Glutamatergic neuron (in vitro differentiated cells): ENCODE measurements at places on chromosomes 3 and 15.
A peak's percentile ranks its signal among the peaks of the same experiment; 100 is the strongest.

DNA sequence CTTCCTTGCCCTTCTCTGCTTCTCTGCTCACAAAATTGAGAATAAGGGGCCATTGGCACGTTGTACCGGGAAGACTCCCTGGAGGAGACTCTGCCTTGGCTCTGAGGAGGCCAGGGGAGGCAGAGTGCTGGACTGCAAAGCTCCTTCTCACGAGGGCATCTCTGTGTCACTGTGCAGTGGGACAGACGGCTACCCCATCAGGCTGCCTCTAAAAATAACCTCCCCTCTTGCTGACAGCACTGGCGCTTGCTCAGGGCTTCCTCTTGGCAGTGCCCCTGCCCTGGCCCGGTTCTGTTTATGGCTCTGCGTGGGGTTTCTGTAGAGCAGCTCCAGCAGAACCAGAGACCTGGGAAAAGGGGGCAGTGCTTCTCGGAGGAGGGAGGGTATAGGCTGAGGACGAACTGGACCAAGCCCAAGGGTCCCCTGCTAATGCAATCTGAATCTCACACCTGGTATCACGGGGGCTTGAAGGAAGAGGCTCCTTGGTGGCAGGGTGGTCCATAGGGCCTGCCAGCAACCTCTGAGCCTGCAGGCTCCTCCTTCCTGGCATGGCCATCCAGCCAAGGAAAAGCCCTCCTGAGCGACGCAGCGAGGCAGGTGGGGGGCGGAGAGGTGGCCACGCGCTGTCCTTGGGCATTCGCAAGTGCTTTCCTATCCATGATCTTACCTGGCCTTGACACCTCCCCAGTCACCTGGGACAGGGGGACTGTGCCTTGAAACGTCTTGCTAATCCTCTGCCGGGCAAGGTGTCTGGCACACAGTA is 63.3 kb upstream of the TLE3 start:
- DNase-seq: no peak

DNA sequence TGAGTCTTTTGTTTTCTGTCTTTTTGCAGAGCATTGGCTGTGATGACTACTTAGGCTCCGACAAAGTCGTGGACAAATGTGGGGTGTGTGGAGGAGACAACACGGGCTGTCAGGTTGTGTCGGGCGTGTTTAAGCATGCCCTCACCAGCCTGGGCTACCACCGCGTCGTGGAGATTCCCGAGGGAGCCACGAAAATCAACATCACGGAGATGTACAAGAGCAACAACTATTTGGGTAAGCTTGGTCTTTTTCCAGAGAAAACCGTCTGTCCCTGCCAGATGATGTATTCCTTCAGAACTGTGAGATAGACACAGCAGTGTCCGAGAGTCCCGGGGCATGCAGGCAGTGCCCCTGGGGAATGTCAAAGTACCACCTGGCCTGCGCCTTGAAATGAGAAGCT is 149.9 kb upstream of the NR2E3 start:
- DNase-seq: peak; percentile 29

DNA sequence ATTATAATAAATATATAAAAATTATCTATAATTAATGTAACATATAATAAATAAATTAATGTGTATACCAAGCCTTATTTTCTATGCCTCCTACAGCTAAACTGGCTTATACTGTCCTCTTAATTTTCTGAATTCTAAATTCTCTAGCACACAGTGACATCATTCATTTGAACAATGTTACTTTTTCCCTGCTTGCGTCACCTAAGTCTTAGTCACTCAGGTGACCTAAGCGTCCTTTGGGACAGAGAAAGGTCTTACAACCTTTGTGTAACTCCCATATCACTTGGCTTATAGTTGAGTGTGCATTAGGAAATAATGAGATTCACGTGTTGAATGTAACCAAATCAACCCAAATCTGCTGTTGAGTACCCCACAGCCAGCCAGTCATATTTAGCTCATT is 48.5 kb upstream of the KCNMB2 start:
- no peak for DNase-seq

DNA sequence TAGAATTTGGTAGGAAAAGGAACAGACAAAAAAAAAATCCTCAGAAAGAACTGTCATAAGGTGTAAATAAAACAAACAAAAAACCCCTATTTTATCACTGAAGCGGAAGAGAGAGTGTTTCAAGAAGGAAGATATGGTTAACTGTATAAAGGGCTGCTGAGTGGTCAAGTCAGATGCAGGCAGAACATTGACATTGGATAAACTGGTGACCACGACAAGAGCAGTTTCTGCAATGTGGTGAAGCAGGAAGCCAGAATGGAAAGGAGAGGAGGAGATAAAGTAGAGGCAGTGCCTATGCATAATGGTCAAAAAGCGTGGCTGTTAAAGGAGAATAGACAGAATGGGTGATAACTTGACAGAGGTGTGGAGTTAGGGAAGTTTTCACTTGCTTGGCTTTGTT is 75.3 kb downstream of the CYP19A1 start:
- DNase-seq: no peak

DNA sequence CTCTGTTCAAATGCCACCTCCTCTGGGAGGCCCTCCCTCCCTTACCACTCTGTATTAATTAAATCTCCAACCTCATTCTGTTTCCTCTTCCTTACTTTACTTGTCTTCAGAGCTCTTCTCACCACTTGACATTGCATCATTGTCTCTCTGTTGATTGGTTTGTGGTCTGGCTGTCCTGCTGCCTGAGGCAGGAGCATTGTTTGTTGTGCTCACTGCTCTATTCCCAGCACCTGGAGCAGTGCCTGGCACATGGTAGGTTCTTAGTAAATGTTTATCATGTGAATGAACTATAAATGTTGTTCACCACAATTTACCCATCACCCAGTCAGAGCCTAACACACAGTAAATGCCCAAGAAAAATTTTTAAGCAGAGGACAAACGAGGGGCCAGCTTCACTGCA is 6.7 kb upstream of the BFSP2 start:
- DNase-seq: no peak

GRCh38 chr15:70535071-70535954 is 228.0 kb downstream of the UACA start:
- DNase-seq: no peak

DNA sequence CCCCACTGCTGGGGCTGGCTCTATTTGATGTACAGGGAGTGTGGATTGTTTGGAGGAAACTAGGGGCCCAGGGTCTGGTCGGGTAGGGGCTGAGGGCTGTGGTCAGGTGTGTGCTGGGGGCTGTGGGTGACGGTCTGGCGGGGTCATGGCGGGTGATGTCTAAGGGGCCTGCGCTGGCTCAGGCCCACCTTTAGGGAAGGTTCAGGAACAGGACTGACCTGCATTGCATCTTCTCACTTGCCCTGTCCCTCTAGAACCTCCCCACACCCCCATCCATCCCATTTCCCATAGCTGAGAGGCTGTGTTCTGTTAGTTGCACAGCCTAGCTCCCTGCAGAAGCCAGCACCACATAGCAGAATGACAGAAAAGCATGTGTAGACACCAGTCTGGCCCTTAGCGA is 39.1 kb downstream of the SCN5A start:
- no peak for DNase-seq

DNA sequence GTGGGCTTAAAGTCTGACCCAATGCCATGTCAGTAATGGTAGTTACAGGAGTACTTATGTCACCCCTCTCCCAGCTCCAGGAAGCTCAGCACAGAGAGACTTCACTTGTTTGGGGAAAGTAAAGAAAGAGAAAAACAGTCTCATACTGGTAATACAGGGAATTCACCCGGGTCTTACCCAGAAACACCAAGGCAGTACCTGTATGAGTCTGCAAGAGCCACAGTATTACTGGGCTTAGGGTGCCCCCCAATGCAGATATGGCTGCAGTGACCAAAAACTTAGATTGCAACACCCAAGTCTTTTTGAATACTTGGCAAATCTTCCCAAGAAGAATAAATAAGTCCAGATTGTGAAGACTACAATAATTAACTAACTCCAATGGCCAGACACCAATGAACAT is 622.1 kb downstream of the IGSF11 start:
- no peak for DNase-seq
